ENCODE measurements at places on chromosomes 2 and 18.

GRCh38 chr18:35345950-35346349 is 1.7 kb upstream of the ZNF24 start:
- no peak for DNase-seq

DNA sequence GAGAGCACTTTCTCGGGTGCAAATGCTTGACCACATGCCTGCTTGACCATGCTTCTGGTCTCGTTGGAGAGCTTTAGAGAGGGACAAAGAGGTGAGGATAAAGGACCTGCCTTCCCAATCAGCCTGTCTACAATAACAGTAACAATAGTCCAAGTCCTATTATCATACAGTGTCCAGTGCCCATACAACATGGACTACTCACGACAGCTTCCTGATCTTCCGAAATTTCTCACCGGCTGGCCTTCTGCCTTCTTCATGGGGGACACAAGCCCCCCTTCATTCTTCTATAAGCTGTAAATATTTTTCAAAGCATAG is 329.0 kb downstream of the PAX3 start:
- no peak for DNase-seq

DNA sequence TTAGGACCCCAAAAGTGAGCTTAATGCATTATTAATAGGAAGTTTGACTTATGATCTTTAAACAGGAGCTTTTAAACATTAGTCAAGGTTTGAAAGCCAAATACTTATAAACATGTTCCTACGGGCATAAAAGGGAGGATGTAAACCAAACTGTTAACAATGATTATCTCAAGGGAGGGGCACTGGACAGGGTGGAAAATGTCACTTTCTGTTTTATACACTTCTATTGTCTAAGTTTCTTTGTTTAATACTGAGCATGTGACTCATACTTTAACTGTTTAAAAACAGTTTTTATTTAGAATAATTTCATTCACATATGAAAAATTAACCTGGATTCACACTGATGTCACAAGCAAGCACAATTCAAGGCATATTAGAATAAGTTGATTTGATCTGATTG is 18.3 kb upstream of the ITGA6 start:
- no peak for DNase-seq

DNA sequence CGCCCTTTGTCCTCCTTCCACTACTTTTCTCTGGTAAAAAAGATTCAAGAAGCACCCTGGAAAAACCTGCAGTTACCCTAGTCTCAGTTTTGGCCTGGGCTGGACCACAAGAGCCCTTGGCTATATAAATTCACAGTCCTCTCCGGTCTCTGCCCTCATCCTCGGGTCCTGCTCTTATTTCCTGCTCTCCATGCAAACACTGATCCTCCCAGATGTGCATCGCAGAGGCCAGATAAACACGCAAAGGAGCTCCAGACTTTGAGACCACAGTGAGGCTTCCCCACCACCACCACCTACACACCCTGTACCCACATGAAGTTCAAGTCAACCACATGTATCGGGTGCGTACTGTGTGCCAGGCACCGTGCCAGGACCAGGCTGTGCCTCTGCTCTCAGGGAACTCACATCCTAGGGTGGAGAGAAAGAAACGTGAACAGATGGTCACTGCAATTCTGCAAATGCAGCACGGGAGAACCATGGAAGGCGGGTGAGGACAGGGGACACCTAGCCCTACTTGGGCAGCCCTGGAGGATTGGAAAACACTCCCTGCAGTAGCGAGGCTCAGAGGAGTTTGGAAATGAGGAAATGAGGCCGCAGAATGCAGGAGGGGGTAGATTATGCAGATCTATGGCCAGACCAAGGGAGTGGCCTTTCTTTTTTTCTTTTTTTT is 7.4 kb downstream of the CTDSP1 start:
- peak; percentile 53 for DNase-seq

DNA sequence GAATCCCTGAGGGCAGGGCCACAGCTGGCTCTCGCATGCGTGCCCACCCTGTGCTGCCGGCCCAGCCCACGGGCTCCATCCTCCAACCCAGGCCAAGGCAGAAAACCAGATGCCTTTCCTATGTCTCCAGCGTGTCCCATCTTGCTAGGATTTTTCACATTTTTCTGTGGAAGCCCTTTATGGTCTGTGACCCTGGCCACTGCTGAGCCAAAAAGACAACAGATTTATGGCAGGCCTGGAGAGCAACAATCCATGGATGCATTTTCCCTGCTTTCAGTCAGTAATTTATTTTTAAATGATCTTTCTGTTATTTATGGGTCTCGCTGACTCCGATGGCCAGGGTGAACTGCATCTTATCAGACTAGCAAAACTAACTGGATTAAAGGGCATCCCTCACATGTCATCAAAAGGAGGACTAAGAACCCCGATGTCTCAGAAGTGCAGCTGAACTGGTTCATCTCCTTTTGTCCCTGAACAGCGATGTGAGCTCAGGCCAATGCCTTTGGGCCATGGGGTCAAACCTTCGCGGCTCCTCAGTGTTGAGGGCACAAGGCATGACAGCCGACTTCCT is 346.0 kb downstream of the CYRIA start:
- no peak for DNase-seq

DNA sequence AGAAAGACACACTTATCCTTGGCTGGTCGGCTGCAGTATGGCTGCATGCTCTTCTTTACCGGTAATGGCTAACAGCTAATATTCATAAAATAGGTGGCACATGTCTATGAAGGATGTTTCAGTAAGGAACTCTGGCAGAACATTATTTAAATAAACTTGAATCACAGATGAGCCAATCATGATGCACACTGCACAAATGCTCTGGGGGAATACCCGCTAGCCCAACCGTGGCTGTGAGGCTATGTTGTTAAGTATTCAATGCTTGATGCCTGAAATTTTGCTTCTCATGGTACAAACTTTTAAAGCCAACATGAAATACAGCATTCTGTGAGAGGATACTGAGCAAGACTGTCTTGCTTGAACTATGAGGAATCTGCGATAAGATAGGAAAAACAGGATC is 505.8 kb downstream of the ZEB2 start:
- DNase-seq = no peak

DNA sequence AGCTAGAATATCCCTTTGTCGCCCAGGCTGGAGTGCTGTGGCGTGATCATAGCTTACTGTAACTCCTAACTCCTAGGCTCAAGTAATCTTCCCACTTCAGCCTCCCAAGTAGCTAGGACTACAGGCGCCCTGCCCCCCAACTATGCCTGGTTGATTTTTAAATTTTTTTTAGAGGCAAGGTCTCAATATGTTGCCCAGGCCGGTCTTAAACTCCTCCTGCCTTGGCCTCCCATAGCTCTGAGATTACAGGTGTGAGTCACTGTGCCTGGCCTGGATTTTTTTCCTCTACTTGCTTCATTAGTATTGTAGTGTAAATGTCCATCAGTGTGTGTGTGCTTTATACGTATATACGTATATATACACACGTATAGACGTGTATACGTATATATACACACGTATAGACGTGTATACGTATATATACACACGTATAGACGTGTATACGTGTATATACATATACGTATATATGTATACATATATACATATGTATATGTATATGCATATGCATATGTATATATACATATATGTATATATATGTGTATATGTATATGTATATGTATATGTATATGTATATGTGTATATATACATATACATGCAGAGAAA is 124.4 kb downstream of the DIS3L2 start:
- DNase-seq = no peak

- DNase-seq = no peak
Observed at GRCh38 chr2:232999354-232999753, 13.7 kb downstream of the NGEF start.

DNA sequence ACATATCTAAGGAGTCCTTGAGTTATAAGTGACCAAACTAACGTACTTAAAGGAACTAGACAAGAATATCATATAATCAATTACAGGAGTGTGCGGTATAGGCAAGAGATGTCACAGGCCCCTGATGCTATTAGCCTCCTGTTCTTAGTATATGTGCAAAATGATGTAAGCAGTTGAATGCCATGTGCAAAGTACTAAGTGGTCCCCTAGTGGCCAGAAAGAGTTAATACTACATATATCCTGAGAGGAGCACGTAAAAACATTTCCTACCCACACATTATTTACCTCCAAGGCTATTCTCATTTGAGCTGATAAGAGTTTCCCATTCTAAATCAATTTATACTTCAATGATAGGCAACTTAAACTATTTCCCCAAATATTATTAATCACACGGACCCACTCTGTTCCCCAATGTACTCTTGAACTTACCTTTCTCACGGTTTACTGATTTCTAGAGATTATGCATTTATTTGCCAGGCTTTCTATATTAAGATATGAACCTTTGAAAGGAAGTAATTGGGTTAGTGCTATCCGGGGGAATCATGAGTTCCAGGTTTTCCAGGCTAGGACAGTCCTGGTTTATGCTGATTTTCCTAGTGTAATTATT is 158.0 kb upstream of the KLHL14 start:
- no peak for DNase-seq

DNA sequence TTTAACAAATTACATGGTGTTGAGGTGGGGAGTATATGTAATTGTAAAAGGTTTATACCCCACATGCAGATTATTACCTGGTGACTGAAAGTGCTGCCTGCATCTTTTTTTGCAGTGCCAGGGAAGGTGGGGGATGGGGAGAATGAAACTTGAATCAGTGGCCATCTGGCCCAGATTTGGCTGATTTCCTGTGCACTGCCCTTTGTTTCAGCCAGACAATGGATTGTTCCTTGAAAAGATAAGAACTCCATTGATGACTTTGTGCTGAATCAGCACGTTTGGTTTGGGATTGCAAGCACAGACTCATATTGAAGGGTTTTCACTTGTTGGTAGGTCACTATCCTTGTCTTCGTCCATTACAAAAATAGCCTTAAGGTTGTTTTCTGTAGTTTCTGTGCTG is 20.9 kb downstream of the GREB1L start:
- DNase-seq = no peak

- DNase-seq = no peak
Observed at GRCh38 chr2:217784996-217785543, 217.7 kb downstream of the TNS1 start.

- no peak for DNase-seq
Observed at GRCh38 chr2:100529176-100529575, 33.6 kb upstream of the PDCL3 start.

DNA sequence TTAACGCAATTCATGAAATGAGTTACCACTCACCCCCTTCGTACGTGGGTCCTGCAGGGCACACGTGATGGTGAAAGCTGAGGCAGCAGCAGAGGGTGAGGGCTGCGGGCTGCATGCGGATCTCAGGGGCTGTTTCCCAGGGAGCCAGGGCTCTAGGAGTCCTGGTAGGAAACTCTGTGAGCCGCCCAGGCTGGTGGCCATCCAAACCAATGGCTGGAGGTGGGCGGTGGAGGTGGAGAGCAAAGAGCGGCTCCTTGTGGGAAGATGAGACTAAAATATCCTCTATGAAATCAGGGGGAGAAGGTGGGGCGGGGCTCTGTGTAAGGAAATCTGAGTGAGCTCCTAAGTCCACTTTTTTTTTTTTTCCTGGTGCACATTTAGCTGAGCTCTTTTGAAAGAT is 120.1 kb upstream of the SLC1A4 start:
- no peak for DNase-seq

Measured in T follicular helper cell (primary cell).